Activated CD4-positive, alpha-beta T cell treated with anti-CD3 and anti-CD28 coated beads, Interleukin-2, amount 50 U/mL, for 1 hour (primary cell): ENCODE measurements at places on chromosomes 11 and 22.

- DNase-seq, result peak; percentile 62
These were observed 11.0 kb upstream of the SLC5A4 start for GRCh38 chr22:32265882-32266767.

DNA sequence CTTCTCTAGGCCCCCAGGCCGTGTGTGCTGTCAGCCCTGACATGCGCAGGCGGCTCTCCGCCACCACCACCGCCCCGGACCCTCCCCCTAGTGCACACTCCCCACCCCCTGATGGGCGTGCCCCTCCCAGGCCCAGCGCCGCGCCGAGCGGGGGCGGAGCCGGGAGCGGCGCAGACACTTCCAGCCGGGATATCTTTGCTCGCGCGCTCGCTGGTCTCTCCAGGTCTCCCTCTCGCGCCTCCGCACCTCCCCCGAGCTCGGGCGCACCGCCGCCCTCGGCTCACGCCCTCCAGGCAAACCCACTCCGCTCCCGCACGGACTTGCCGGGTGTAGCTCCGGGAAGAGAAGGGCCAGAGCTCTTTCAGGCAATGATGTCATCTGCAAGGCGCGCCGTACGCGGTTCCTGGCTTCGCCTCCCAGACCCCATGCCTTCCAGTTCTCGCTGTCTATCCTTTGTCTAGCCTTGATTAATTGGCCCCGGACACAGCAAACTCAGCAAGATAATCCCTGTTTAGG is at the start of gene SCN3B:
TSS of gene SCN3B (minus strand) at position 59 of the 516 bp plus-strand sequence. CDS start 823 bp downstream, outside the sequence.
- no peak for DNase-seq

DNA sequence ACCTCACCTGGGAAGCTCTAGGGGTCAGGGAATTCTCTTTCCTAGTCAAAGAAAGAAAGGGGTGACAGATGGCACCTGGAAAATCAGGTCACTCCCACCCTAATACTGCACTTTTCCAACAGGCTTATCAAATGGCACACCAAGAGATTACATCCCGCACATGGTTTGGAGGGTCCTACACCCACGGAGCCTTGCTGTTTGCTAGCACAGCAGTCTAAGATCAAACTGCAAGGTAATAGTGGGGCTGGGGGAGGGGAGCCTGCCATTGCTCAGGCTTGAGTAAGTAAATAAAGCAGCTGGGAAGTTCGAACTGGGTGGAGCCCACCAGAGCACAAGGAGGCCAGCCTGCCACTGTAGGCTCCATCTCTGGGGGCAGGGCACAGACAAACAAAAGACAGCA is 2830.6 kb upstream of the OR11H1 start:
- no peak for DNase-seq

GRCh38 chr11:76209973-76210930 is 4.0 kb upstream of the WNT11 start:
- peak; percentile 24 for DNase-seq

- DNase-seq, result no peak
These were observed 58.8 kb upstream of the SYN3 start for GRCh38 chr22:33116841-33117547.

GRCh38 chr22:42769574-42770447 is 49.1 kb upstream of the A4GALT start:
- DNase-seq, result no peak

GRCh38 chr11:24421766-24422165 is 75.1 kb upstream of the LUZP2 start:
- DNase-seq, result no peak

DNA sequence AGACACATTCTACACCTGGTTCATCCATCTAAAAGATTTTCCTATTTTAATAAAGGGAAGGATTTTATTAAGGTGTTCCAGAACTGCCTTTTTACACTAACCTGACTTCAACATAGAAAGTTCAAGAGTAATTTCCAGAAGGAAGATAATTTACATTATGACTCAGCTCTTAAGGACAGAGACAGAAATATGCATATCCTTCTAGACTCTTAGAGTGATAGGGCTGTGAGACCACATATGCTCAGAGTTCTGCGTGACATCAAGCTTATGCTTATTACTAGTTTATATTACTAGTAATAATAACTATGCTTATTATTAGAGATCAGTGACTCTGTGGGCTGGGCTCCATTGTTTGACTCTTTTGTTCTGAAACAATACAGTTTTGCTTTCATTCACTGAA is 4.6 kb downstream of the PDGFD start:
- no peak for DNase-seq

GRCh38 chr11:113681282-113681681 is 24.8 kb downstream of the TMPRSS5 start:
- DNase-seq, result no peak

DNA sequence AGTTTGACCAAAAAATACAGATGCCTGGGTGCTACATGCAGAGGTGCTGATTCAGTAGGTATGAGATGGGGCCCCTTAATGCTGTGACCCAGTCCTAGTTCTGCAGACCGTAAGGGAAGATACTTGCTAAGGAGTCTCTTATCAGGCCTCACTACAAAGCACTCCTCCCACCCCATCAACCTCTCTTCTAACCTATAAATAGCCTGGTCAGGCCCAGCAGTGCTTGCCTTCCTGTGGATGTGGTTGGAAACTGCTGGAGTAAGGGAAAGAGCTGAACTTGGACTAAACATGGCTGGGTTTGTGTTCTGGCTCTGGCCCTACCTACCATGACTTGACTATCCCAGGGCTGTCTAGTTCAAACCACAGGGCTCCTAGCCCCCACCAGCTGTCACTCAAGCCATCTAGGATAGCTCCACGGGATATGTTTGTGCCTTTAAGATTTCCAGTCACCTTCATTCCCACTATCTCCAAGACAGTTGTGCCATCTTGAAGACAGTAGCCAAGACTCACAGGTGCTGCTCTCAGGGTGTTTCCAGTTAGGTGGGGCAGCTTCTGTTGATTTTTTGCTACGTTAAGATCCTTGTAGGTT is 9.5 kb upstream of the DKK3 start:
- no peak for DNase-seq

DNA sequence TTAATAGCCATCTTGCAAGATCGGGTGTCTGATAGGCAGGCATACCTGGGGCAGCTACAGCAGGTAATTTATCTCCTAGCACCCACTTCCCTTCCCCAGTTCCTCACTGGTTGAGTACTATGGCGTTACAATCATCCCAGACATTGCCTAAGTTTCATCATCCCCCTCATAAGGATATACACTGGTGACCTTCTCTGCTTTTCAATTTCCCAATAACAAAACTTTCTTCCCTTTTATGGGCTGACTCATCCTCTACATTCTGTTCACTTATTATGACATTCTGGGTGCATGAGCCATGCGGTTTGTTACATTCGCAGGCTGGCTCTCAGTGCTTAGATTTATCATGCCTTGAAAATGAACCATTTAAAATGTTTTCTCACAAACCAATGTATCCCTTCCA is 5.0 kb upstream of the MRPL11 start:
- no peak for DNase-seq

- DNase-seq, result no peak
These were observed 5.8 kb upstream of the TSSC4 start for GRCh38 chr11:2394818-2395105.

GRCh38 chr11:20529757-20530156 is 69.7 kb upstream of the SLC6A5 start:
- no peak for DNase-seq

- no peak for DNase-seq
These were observed 14.7 kb downstream of the IGLL1 start for GRCh38 chr22:23565305-23565914.

DNA sequence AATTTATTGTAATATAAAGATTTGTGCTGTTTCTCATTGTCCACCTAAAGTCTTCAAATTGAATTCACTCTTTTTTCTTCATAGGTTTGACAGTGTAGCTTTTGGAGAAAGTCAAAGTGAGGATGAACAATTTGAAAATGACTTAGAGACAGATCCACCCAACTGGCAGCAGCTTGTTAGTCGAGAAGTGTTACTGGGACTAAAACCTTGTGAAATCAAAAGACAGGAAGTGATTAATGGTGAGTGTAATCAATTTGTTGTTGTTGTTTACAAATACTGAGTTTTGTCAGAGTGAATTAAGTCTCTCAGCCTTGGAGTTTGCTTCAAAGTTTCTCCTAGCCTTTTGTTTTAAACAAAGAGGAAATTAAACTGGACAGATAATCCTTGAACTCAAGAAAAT is 53.6 kb upstream of the GRIK4 start:
- no peak for DNase-seq

DNA sequence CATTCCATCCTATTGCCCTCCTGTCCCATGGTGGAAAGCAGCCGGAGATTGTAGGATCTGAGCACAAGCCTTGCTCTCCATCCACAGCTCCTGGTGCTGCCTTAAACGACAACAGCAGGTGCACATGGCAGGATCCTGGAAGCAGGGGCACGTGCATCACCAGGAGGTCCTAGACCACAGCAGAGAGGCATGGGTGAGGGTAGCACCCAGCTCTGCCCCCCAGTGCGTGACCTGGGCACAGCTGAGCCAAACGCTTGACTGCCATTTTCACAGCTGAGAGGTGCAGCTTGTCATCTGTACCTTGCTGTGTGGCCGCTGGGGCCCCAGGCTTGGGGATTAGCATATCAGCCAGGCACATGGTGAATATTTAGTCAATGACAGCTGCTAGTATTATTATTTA is 92.7 kb downstream of the NTM start:
- DNase-seq, result no peak

DNA sequence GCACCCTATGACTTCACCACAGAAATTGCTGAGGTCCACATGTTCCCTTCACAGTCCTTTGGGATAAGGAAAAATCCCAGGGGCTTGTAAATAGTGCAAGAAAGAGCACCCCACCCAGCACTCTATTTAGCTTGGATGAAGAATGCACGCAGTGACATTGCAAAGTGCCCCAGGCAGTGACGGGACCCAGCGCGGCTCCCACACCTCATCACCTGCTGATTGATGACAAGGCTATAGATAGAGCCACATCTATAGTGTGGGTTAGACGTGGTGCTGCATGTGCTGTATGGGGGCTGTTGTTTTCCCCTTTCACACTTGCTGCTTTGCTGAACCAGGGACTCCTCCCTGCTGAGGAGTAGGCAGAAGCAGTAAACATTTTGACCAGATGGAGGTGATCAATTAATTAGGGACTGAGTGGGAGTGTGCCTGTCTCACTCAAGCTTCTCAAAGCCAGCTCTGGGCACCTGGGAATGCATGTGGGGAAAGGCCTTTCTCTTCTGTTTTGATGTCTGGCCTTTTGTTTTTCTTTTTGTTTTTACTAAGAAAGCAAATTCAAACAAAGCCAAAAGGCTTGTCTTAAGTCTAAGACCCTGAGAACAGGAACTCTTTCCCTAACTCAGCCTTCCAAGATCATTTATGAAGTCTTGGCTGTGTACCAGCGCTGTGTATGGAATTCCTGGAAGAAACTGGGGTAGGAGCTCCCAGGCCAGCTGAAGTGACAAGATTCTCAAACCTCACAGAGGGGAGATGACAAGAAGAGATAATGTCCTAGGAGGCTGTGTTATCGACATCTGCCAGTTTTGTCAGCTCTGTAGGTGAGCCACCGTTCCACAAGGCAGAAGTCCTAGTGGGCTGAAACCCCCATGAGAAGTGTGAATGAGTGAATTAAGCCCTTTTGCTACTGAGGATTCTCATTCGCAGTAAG is 219.7 kb downstream of the BARX2 start:
- DNase-seq, result no peak

GRCh38 chr11:117919781-117920221 is 9.4 kb downstream of the TMPRSS13 start:
- no peak for DNase-seq

- DNase-seq, result no peak
These were observed 22.9 kb upstream of the SLC5A1 start for GRCh38 chr22:32020117-32020516.

GRCh38 chr22:39839917-39840510 is 53.5 kb downstream of the ENTHD1 start:
- peak; percentile 3 for DNase-seq

- DNase-seq, result no peak
These were observed 69.4 kb downstream of the ARL14EP start for GRCh38 chr11:30392221-30392784.

GRCh38 chr22:24407884-24408283 is 19.5 kb upstream of the ADORA2A start:
- no peak for DNase-seq

GRCh38 chr11:22203281-22203680 is 10.4 kb downstream of the ANO5 start:
- no peak for DNase-seq

DNA sequence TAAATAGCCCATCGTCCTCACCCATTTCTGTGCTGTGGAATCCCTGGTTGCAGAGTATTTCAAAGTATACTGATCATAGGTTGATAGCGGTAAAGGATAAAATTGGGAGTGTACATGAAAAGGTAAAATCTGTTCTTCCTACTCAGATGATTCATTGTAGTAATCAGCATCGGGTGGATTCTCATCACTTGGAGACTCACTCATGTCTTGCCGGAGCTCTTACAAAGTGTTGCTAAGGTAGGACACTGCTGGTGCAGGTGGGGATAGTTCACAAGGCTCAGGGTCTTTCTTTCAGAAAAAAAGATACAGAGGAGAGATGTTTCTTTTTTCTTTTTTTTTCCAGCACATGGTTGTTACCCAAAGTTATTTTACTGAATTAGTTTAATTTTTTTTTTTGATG is 84.8 kb downstream of the MTNR1B start:
- no peak for DNase-seq
